Activated naive CD4-positive, alpha-beta T cell treated with anti-CD3 and anti-CD28 coated beads, Interleukin-2, amount 50 U/mL, for 16 hours (primary cell): ENCODE measurements at places on chromosomes 3 and 15.

DNA sequence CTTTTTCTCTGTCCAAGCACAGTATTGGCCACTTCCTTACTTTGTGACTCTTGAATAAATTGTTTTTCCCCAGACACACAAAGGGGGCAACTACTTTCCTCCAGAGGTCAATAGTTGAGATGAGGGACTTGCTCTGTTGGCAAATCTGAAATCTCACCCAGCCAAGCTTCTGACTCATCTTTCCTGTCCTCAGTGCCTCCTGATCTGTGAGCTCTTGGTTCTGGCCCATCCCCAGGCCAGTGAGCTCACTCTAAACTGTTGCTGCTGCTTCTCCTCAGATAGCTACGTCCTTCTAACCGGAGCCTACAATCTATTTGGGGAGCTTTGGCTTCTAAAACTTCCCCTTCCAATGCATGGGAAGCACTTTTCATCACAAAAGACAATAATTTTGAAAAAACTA, 50.0 kb upstream of the NMD3 start:
- DNase-seq: no peak

- DNase-seq: no peak
Measured at GRCh38 chr15:33131552-33132232, 62.8 kb downstream of the FMN1 start.

GRCh38 chr15:73517566-73517965, 74.6 kb downstream of the REC114 start:
- DNase-seq: no peak

- no peak for DNase-seq
Measured at GRCh38 chr15:77480859-77481633, 60.4 kb downstream of the HMG20A start.

DNA sequence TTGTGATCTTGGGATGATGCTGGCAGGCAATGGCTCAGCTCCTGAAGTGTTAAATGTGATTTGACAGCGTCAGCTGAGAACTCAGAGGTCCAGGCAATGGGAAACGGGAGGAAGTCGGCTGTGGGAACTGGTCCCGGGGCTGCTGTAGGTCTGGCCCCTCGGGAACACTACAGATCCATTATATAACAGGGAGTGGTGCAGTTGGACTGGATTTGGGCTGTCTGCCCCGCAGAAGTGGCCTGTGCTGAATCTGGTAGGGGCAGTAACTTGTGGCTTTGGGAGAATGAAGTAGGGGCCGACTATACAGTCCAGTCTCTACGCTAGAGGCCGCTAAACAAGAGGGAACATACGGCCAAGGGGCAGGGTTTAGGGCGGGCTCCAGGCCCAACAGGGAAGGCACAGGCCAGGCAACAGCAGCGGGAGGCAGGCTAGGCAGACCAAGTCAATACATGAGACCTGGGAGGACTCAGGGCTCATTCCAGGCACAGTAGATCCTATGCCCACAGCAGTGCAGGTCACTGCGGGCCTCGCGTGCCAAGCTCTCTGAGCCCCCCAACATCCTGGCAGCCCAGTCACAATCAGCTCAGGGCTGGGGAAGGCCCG, 20.3 kb upstream of the IL16 start:
- DNase-seq: no peak

- DNase-seq: no peak
Measured at GRCh38 chr3:156793851-156794250, 32.3 kb upstream of the LEKR1 start.

DNA sequence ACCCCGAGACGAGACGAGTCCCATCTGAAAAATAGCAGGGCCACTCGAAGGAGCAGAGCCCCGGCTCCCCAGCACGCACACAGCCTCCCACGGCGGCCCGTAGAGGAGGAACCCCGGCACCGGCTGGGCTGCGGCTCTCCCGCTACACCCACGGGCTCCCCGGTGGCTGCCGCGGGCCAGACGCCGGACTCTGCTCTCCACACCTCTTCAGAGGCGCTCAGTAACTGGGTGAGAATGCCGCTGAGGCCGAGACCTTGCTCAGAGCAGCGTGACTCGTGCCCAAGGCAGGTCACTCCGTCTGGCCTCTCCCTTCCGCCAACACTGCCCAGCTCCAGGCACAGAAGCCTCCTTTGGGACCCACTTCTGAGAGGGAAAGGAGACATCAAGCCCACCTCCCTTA, 34.4 kb downstream of the TNK2 start:
- DNase-seq: no peak

GRCh38 chr3:15042936-15043335, 22.2 kb downstream of the MRPS25 start:
- DNase-seq: no peak

- DNase-seq: no peak
Measured at GRCh38 chr3:154759966-154760365, 320.2 kb upstream of the MME start.

DNA sequence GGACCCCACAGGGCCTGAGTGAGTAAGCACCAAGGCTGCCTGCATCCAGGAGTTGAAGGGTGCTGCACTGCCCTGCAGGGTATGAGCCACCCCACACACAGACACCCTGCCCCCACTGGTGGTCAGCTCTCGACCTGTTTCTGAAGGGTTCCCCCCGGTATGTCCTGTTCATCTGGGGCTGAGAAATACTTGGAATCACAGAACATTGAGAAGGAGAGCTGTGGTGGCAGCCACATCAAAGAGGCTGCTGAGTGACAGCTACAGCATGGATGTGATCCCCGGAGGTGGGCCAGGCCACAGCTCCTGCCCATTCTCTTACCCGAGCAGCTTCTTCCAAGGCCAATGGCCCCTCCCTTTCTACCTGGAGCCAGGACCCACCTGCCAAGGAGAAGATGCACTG, 66.4 kb upstream of the PLXNA1 start:
- no peak for DNase-seq

DNA sequence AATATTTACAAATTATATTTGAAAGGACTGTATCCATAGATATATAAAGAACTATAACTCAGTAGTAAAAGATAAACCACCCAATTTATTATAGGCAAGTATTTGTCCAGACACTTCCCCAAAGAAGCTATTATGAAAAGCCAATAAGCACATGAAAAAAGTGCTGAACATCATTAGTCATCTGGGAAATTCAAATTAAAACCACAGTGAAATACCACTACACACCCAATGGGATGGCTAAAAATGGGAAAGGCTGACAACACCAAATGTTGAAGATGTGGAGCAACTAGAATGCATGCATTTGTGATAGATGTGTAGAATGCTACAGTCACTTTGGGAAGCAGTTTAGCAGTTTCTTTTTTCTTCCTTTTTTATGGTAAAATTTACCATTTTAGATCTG, 147.0 kb downstream of the PDE8A start:
- DNase-seq: no peak

DNA sequence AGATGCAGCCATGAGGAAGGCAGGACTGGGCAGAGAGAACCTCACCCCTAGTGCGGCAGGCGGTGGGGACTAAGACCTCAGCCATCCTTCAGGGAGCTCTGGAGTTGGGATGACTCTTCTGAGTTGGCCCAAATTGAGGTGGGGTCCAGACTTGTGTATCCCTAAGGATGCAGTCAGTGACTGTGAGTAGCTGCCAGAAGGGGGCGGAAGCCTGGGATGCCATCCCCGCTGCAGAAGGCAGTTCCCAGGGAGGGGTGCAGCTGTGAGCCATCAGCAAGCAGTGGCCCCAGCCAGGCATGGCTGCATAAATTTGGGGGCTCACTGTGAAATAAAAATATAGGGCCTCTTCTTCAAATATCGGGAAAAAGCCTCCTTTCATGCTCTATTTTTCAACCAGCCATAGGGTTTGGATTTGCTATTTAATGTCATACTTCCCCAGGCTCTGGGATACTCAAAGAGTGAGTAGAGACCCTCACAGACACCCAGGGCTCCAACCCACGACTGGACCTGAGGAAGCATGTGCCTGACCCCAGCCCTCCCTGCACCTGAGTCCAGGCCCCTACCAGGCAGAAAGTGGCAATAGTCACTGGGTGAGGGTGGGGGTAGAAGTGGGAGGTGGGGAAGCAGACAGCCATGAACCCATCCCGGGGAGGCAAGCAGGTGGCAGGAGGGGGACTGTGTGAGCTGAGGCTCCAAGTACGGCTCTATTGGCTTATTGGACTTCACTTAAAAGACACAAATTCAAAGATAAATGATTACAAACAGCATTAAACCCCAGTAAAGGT, 30.5 kb downstream of the GRK7 start:
- DNase-seq: no peak

DNA sequence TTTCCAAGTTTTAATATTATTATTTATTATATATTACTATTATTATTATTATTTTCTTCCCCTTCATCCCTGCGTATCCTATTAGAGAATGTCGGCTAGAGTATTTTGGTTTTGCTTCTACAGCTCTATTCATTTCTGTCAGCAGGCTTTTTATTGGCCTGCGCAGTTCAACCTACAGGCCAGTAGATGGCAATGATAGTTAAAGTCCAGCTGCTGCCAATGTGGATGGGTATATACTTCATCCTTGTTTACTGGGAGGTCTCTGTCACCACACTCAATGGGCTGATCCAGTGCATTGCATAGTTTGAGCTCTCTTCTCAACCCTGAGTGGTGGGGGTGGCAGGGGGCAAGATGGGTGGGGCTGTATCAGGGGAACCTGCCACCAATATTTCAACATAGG, 799.8 kb downstream of the NSUN3 start:
- no peak for DNase-seq

DNA sequence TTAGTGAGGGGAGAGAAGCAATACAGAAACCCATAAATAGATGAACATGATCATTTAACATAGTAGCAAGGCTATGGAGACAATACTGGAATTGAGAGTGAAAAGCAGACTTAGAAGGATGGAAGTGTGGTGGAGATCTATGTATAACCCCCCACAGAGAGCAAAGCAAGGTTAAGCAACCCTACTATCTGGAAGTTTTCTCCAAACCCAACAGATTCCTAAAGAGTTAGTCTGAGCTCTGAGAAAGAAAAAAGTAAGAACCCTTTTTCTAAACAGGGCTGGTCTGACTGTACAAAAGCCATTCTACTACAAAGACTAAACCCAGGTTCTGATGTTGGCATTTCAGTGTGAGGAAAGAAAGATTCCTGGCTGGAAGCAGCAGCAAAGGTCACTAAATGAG, 153.2 kb downstream of the WNT5A start:
- no peak for DNase-seq

DNA sequence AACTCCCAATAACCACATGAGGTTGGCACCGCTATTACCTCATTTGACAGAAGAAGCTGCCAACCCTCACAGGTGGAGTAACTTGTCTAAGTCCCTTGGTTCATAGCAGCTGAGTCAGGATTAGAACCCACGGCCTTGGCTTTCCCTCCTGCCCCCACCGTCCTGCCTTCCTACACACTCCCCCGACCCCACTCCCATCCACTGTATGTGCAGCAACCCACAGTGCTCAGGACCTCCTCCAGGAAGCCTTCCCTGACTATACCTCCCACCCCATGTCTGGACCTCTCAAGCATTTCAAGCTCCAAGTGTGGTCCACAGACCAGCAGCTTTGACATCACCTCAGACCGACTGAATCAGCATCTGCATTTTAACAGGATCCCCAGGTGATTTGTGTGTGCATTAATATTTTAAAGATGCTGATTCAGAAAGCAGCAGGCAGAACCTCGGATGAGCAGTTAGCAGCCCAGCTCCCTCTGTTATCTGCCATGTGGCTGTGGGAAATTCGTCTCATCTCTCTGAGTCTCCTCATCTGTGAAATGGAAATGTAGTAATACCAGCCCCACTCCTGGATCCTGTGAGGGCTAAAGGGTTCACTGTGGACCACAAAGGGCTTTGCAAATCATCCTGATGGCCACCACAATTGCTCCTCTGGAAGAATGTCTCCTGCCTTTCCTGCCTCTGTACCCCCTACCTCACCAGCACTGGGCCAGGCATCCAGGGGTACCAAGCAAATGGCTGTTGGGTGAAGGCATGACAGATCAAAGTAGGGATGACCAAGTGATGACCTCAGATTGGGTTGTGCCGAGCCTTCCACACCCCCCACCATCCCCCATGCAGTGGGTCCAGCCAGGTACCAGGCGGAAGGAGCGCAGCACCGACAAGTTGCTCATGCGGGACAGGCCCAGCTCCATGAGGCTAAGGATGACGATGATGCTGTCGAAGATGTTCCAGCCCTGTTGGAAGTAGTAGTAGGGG, 62.7 kb downstream of the SCN5A start:
- no peak for DNase-seq

- DNase-seq: no peak
Measured at GRCh38 chr15:70286113-70286806, 188.5 kb upstream of the TLE3 start.

DNA sequence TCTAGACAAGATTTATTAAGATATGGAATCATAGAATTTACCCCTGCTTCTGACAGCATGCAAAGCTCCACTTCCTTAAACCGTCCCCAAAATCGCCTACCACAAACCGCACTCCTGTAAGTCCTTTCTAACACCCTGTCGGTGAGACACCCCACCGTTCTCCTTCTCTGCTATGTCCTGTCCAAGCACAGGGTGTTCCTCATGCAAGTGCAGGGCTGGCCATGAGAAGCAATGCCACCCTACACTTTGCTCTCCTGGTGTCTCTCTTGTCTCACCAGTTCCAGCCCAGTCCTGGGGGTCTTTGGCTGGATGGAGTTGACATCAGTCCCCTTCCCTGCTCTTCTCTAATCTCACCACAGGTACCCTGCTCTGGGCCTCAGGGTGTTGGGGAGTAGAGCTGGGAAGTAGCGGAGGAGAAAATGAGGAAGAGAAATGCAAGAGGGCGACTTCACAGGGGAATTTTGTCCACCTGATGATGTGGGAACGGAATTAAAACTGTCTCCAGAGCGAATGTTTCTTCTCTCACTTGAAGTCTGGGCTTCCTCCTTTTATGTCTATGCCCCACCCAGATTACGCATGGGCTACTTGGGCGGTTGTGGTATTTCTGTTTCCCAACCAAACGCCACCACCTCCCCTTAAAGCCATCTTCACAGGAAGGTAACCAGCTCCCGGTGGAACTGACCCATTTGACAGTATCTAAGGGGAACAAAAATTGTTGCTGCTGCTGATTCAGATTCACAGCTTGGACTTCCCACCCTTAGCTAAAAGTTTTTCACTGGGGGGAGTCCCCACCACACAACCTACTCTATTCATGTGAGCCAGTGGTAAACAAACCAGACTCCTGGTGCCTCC, 49.9 kb downstream of the CASR start:
- DNase-seq: no peak

DNA sequence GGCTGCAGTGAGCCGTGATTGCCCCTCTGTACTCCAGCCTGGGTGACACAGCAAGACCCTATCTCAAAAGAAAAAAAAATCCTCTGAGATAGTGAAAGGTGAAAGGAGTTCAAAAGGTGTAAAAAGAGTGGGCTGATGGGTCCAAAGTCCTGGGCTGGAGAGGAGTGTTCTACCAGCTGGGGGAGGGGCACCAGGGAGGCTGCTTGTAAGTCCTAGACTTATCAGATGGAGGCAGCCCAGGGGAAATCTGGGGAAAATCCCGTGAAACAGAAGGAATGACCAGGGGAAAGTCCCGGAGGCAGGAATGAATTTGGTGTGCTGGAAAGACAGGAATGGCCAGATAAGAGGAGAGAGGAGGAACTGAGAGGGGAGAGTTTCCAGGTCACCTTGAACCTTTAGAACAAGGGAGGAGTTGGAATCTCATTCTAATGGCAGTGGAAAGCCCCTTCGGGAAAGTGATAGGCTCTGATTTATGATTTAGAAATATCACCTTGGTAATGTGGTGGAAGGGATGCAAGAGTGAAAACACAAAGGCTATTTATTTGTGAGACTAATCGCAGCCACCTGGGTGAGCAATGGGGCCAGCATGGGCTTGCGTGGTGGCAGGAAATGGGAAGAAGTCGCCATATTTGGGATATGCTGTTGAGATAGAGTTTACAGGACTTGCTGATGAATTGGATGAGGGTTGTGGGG, 23.4 kb upstream of the PPP4R2 start:
- DNase-seq: no peak
